NCI-H524 treated with DMSO at 0.1 percent for 48 hours (cell line): ENCODE measurements at places on chromosomes 5 and 9.

GRCh38 chr5:158810615-158811014 lies 289.1 kb downstream of the EBF1 start:
- no peak for DNase-seq

GRCh38 chr5:157290981-157291711 lies 25.2 kb downstream of the CYFIP2 start:
- DNase-seq, result no peak

GRCh38 chr9:74645007-74645639 lies 148.0 kb downstream of the RORB start:
- DNase-seq, result no peak

GRCh38 chr9:77125665-77126064 lies 51.7 kb upstream of the VPS13A start:
- no peak for DNase-seq

DNA sequence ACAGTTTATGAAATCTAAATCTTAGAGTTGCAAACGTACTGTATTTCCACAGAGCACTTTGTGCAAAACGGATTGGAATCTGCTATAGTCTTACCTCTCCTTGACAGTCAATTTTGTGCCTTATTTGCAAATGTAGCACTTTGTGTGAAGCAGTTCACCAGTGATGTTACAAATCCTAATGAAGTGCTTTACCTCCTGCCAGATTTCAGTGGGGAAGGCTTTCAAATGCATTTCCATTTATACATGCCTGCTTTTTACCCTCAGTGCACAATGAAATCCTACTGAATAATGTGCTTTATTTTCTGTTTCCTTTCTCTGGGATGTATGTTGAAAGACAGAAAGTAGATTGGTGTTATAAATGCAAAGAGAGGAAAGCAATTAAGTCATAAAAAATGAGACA lies 2141.6 kb upstream of the C9orf72 start:
- no peak for DNase-seq

GRCh38 chr5:41176952-41177351 lies 36.4 kb downstream of the C6 start:
- DNase-seq, result no peak

- no peak for DNase-seq
Observed at GRCh38 chr5:143379606-143380005, 23.9 kb downstream of the NR3C1 start.
